ENCODE measurements at places on chromosomes 12 and 14. TPM values are rescaled to one million over a fixed set of nuclear protein-coding genes. Genes with fewer than 3 reads are reported as not detected.

DNA sequence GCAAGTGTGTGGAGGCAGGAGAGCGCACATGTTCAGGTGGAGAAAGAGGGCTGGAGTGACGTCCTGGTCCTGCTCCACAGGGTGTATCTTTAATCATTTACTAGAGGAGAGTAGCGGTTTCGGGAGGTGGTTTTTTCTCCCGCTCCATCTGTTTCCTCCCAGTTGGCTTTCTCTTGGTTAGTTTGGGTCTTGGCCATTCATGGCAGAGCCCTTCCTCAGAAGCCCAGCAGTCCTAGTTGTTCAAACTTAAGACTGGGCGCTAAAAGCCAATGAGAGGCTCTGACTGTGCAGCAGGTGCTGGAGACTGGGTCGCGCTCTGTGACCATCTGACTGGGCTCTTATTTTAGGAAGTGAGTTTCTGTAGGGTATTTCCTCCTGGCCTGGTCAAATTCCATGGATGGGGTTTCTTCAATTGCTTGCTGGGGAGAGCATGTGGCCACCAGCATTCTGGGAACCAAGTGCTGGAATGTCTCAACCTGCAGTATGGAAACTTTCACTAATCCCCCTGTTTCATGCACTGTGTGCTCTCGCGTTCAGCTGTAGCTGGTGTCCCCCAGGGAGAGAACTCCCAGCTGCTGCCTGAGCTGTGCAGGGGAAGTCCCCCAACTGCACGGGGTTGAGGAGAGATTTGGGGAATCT, 27.4 kb upstream of the TSPAN9 start:
- DNase-seq, result no peak

GRCh38 chr12:117333331-117333881, 28.0 kb downstream of the NOS1 start:
- no peak for DNase-seq

GRCh38 chr14:67856827-67857226, 37.2 kb downstream of the RAD51B start:
- DNase-seq, result no peak

GRCh38 chr14:73613046-73613383, 698 bp downstream of the ACOT6 start:
- DNase-seq, result no peak

- no peak for DNase-seq
These were observed 861 bp downstream of the IL26 start for GRCh38 chr12:68224613-68225285.

DNA sequence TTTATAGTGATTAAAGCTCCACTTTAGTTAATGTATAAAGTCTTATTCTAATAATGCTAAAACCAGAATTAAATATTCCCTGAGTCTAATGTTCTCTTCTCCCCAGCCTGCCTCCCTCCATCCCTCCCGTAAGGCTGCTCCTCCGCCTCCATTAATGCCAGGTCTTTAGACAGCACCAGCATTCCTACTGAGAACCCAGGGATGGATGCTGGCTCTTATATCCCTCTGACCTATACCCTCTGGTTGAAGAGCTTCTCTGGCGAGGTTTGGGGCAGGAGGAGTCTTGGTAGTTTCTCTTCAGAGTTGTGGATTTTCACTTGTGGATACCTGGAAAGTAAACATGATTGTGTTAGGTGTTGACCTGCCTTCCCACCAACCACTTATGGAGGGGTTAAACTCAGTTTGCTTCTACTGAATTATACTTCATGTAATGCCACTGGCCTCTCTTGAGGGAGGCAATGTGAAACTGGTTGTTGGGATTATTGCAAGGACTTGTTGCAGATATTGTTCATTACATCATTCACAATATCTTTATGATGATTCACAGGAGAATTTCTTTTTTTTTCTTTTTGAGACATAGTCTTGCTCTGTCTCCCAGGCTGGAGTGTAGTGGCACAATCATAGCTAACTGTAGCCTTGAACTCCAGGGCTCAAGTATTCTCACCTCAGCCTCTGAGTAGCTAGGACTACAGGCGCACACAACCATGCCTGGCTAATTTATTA, 11.1 kb upstream of the SMAGP start:
- no peak for DNase-seq

GRCh38 chr12:130286041-130286440, 51.6 kb upstream of the PIWIL1 start:
- DNase-seq, result no peak

DNA sequence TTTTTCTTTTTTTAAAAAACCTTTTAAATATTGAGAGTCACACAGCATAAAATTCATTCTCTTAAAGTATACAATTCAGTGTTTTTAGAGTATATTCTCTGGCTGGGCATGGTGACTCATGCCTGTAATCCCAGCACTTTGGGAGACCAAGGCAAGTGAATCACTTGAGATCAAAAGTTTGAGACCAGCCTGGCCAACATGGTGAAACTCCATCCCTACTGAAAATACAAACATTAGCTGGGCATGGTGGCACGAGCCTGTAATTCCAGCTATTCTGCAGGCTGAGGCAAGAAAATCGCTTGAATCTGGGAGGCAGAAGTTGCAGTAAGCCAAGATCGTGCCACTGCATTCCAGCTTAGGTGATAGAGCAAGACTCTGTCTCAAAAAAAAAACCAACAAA, 68.4 kb upstream of the BCAT1 start:
- no peak for DNase-seq

DNA sequence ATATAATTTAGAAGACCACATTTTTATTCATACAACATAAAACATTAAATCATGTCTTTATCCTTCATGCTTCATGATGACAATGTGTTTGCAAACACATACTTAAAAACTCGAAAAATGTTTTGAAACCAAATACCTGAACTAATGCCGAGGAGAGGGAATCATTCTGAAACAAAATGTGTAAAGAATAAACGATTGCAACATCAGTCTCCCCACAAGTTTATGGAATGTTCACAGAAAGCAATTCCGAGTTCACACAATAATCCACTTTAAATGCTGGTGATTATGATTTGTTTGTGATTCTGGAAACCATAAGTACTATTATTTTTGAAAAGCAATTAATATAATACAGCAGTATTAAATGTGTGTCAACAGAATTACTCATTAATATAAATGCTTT, 84.5 kb upstream of the PDZRN4 start:
- DNase-seq, result no peak

DNA sequence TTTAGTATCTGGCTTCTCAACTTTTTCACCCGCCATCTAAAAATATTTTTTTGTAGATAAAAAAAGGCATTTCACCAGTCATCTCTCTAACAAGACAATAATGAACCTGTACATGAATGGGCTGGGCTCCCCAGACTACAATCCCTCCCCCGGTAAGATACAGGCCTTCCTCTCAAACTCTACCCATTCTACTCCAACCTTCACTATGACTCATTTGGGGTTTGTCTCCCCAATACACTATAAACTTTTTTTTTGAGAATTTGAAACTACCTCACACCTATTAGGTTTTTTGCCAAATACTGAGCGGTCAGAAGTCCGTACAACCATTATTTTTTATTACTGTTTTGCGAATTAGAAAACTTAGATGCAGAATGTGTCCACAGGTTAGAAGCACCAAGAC, 784 bp downstream of the RPL6 start:
- no peak for DNase-seq

GRCh38 chr12:82937151-82937550, 250.4 kb downstream of the TMTC2 start:
- no peak for DNase-seq

- no peak for DNase-seq
These were observed 4.4 kb upstream of the EIF5 start for GRCh38 chr14:103329401-103330347.

- no peak for DNase-seq
These were observed 1031.3 kb downstream of the FSCB start for GRCh38 chr14:43475757-43476156.

GRCh38 chr12:4881266-4882064, 28.2 kb upstream of the KCNA1 start:
- DNase-seq, result no peak

DNA sequence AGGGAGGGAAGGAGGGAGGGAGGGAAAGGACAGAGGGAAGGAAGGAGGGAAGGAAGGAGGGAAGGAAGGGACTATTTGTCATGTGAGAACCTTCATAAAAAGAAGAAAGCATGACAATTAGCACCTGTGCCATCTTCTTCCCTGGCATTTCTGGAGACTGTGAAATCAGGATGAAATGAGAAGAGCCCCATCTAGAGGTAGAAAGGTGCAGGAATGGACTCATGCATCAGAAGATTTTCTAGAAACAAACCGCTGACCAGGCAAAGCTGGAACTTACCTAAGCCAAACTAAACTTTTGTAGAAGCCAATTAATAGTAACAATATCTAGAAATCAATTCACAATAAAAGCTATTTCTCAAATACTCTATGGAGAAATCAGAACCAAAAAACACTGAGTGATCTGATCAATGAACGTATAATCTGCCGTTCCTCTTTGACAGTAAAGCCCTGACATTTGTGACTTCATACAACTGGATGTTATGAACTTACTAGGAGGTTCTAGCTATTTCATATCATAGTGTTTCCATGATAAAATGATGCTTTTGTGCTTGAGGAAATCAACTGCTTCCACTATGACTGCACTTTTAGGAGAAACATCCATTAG, 24.4 kb upstream of the CRACR2A start:
- no peak for DNase-seq

The UNC79 gene
- 0.40 TPM for total RNA-seq

The RND1 gene
- total RNA-seq, result 0.61 TPM

The OR6C2 gene
- not detected for total RNA-seq

The PMEL gene
- total RNA-seq, result 1.3 TPM

The PPP4R4 gene
- 0.47 TPM for total RNA-seq

The CLEC2D gene
- 12.4 TPM for total RNA-seq

The WSCD2 gene
- total RNA-seq, result 0.51 TPM

The UBE3B gene
- total RNA-seq, result 46.8 TPM

The GPR137C gene
- 1.4 TPM for total RNA-seq

The ALX1 gene
- not detected for total RNA-seq
